ENCODE measurements at places on chromosomes 1 and 21. TPM values are rescaled to one million over a fixed set of nuclear protein-coding genes. Genes with fewer than 3 reads are reported as not detected.

The EIF4G3 gene
- total RNA-seq: 56.6 TPM

The CDA gene
- total RNA-seq: not detected

The KCNN3 gene
- 1.8 TPM for total RNA-seq

The NOS1AP gene
- 6.2 TPM for total RNA-seq

DNA sequence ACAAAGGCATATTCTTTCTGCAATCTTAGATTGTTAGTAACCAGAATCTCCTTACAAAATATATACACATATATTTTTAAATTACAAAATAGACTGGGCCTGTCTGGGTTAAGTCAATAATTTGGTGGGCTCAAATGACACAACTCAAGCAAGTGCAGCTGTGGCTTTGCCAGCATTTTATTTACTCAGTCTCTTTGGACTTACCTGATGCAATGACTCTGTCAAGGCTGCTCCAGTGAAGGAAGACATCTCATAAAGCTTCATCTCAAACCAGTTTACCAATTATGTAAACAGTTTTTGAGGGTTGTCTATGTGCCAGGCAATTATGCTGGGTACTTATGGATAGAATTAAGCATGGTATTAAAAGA is 22.8 kb upstream of the ABCA4 start:
- no peak for DNase-seq

The NR1I3 gene
- total RNA-seq: not detected

- no peak for DNase-seq
Measured at GRCh38 chr1:25245809-25246599, 1.2 kb downstream of the RSRP1 start.

DNA sequence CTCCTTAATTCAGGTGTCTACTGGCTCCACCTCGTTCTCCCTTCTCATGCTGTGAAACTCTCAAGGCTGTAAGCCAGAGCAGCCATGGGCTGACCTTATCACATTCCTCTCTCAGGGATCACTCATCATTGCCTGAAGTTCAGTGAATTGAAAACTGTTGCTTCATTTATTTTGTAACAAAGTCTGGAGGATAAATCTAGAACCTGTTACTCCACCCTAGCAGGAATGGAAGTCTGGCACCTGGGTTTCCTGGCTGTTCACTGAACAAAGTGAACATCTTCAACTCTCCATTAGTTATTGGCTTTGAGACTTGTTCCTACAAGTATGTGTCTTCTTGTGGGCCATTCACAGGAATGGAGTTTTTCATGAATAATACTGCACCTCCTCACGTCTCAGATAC is 584.1 kb downstream of the PTPRU start:
- no peak for DNase-seq

The TTC22 gene
- total RNA-seq: not detected

GRCh38 chr1:226664413-226665101 is 74.5 kb downstream of the ITPKB start:
- DNase-seq: no peak

The S100A8 gene
- total RNA-seq: not detected

GRCh38 chr1:53172426-53173128 is 24.0 kb upstream of the CPT2 start:
- DNase-seq: no peak

The ARHGAP29 gene
- 44.0 TPM for total RNA-seq

The AIDA gene
- total RNA-seq: 74.5 TPM

DNA sequence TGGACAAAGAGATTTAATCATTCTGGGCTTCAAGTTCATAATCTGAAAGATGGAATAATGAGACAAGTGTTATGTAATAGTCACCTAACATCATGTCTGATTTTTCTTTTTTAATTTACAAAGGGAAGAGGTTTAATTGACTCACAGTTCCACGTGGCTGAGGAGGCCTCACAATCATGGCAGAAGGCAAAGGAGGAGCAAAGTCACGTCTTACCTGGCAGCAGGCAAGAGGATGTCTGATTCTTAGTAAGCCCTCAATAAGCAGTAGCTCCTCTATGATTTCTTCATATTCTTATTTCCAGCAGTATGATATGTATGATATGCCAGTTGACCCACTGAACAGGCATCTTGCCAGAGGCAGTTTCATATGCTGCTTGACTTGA is 152.7 kb downstream of the S1PR1 start:
- no peak for DNase-seq

The C1orf226 gene
- total RNA-seq: 6.4 TPM

The LMX1A gene
- not detected for total RNA-seq

DNA sequence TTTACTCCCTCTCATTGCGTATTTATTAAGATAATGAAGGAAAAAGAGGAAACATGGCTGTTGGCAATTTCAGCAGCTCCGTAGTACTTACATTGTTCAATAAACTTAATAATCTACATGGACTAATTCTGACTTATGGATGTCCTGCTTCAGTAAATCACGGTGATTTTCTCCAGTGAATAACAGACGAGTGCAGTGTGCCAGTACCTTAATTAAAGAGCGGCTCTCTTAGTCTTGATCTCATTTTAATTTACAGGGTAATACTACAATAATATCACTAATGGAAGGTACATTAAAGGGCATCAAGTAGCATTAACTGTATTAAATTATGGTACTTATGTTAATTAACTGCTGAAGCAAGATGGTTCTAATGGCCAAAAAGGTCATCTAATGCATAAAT is 187.2 kb downstream of the NTNG1 start:
- DNase-seq: no peak

- no peak for DNase-seq
Measured at GRCh38 chr1:90716552-90717355, at the start of gene BARHL2. Gene BARHL2 (minus strand): TSS chr1:90717302. CDS start chr1:90717195, 107 bp downstream.

GRCh38 chr1:56330391-56331026 is 248.9 kb downstream of the PLPP3 start:
- no peak for DNase-seq

The TNNI3K gene
- not detected for total RNA-seq

- DNase-seq: no peak
Measured at GRCh38 chr1:203178083-203178482, 2.5 kb upstream of the MYBPH start.

GRCh38 chr1:9490605-9491339 is 48.5 kb upstream of the SLC25A33 start:
- no peak for DNase-seq

The GLMN gene
- 8.0 TPM for total RNA-seq

- DNase-seq: no peak
Measured at GRCh38 chr1:218582646-218583045, 237.5 kb downstream of the TGFB2 start.

- DNase-seq: no peak
Measured at GRCh38 chr1:217734973-217735372, 103.8 kb downstream of the SPATA17 start.

The LHX8 gene
- total RNA-seq: not detected

- DNase-seq: no peak
Measured at GRCh38 chr1:27868932-27869718, 3.2 kb upstream of the THEMIS2 start.

- DNase-seq: no peak
Measured at GRCh38 chr1:164240081-164240480, 318.9 kb upstream of the PBX1 start.

The CFAP57 gene
- 0.15 TPM for total RNA-seq

- DNase-seq: no peak
Measured at GRCh38 chr1:210951279-210951678, 182.7 kb downstream of the KCNH1 start.

DNA sequence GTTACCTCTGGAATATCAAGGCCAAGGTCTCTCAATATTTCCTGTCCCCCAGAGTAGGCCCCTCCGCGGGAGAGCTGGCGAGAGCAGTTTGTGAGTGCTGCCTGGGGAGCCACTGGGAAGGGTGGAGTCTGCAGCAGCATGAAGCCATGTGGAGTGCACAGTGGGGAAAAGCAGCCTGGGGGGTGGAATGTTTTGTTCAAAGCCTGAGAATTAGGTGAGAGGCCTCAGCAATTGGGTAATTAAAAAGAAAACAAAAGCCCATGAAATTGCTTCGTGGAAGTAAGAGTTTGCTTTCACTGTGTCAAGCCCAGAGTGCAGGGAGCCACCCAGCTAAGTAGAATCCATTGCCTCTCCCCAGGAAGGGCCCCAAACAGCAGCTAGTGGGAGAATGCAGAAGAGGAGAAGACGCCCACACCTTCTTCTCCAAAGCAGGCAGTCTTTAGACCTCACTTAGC is 30.2 kb upstream of the DISC1 start:
- DNase-seq: no peak

DNA sequence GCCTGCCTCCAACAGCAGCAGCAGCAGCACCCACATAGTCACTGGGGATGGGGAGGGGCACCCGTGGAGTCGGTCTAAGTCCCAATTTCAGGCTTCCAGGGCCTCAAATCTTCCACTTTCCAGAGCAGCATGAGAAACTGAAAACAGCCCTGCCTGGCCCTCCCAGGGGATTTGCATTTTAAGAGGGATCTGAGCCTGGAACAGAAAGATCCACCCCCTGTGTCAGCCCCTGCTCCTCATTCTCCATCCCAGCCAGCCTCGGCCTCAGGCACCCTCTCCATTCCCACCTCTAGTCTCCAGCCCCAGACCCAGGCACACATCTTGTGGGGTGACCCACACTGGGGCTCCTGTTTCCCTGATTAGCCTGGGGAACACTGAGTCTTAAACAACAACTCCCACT is 51.8 kb downstream of the FBXO2 start:
- no peak for DNase-seq

- DNase-seq: no peak
Measured at GRCh38 chr1:45545553-45546310, 4.9 kb upstream of the AKR1A1 start.

GRCh38 chr1:109482242-109482641 is 1.5 kb upstream of the ATXN7L2 start:
- no peak for DNase-seq

DNA sequence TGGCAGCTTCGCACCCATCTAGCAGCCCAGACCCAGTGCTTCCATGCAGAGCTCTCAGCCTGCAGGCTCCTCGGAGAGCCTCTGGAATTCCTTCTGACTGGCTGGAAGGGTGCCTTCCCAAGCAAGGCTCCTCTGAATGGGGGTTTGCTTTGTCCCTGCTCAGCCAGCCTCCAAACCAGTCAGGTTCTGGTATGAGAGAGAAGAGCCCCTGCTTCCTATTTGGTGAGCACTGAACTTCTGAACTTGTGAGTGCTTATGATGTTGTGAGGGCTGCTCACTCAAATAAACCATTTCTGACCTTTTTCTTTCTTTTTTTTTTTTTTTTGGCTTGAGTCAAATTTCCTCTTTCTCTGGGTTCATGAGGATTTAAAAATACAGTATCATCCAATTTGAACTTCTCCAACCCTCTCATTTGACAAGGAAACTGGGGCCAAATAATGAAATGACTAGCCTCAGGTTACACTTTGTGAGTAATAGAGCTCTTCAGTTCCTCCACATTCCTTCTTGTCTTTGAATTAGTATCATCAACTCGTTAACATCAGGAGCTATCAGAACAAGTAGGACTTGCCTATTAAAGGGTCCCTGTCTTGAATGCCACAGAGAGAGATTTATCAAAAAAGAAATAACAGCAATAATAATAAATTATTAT is 39.6 kb downstream of the GFI1 start:
- no peak for DNase-seq

- no peak for DNase-seq
Measured at GRCh38 chr21:45172420-45172819, 98.0 kb downstream of the ADARB1 start.

The SEC16B gene
- 5.7 TPM for total RNA-seq

GRCh38 chr21:42790520-42791065 is 88.7 kb downstream of the WDR4 start:
- no peak for DNase-seq

DNA sequence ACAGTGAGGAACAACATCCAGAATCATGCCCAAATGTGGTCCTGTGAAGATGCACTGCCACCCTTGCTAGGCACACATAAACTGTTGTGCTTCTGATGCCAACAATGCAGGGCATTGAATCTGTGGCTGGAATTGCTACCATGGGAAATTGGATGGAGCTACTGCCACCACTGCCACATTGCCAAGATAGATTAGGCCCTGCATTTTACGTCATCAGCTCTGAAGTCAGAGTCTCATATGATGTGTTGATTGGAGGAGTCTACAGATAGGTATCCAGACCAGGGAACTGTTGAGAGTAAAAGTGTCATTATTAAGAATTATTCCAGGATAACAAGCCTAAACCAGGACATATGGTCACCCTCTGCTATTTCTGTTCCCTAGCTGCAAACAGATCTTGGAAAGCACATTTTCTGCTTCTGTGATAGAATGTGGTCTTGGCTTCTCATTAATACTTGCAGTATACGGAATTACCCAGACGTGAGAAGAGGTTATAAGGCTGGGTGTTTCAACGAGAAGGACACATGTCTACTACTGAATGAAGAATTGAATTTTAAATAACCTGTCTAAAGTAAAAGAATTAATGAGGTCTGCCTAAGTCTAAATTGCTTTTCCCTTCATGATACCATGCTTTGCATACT is 106.6 kb downstream of the TNNI3K start:
- DNase-seq: no peak

The KLF17 gene
- 0.18 TPM for total RNA-seq

DNA sequence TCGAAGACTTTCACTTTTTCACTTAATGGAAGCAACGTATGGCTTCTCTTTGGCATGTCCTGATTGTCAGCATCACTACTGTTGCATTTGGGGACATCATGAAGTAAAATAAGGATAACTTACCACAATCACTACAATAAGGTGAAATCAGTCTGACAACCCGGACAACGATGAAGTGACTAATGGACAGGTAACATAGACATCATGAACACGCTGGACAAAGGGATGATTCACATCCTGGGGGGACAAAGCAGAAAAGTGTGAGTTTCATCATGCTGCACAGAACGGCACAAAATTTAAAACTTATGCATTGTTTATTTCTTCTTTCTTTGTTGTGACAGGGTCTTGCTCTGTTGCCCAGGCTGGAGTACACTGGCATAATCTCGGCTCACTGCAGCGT is 53.9 kb downstream of the FH start:
- no peak for DNase-seq

DNA sequence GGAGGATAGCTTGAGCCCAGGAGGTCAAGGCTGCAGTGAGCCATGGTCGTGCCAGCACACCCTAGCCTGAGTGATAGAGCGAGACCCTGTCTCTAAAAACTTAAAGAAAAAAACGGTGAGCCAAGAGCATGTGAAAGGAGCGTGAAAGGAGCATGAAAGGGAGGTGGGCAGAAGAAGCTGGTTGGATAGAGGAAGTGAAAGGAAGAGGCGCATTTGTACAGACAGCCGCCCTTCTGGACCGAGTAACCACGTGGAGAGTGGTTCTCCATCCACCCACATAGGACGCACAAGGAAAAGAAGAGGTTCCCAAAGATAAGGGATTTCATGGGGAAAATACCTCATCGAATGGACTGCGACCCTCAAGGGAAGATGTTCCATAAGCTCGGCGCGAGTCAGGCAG is 60.4 kb upstream of the IFNAR2 start:
- no peak for DNase-seq

The FMO4 gene
- total RNA-seq: 3.5 TPM

The RASAL2 gene
- 38.4 TPM for total RNA-seq

The AGO1 gene
- total RNA-seq: 23.5 TPM

GRCh38 chr1:5680600-5680999 is 311.6 kb downstream of the NPHP4 start:
- DNase-seq: no peak

Measured in chondrocyte (in vitro differentiated cells).